ENCODE measurements at places on chromosomes 7 and 10.

GRCh38 chr10:127175357-127176110 is 20.9 kb downstream of the INSYN2A start:
- DNase-seq = no peak

DNA sequence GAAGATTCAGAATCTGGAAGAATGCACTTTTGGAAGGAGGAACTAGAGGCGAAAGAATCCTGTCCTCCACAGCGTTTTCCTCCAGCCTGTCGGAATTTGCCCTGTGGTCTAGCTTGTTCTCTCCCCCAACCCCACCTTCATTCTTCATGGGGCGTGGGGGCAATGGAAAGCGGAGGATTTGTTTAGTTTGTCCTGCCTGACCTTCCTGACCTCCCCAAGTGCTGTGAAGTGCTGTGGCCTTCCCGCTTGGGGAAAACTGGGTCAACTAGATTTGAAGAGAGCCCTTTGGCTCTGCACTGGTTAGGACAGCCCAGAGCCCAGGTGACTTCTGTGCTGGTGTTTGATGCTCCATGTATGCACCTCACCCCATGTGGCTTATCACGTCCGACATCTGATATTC is 49.1 kb downstream of the GATA3 start:
- no peak for DNase-seq

- no peak for DNase-seq
Measured at GRCh38 chr10:84336406-84337090, 8.2 kb downstream of the CCSER2 start.

- DNase-seq = no peak
Measured at GRCh38 chr10:124306520-124306919, 112.2 kb downstream of the OAT start.

- peak; percentile 77 for DNase-seq
Measured at GRCh38 chr10:5614155-5614721, 52.2 kb downstream of the ASB13 start.

- DNase-seq = no peak
Measured at GRCh38 chr7:154646126-154647013, 356.6 kb downstream of the PAXIP1 start.

- DNase-seq = no peak
Measured at GRCh38 chr10:1732564-1732996, 4.7 kb downstream of the ADARB2 start.

- no peak for DNase-seq
Measured at GRCh38 chr7:156155988-156156733, 343.9 kb upstream of the SHH start.

- peak; percentile 80 for DNase-seq
Measured at GRCh38 chr10:110851020-110851612, 20.6 kb upstream of the PDCD4 start.

DNA sequence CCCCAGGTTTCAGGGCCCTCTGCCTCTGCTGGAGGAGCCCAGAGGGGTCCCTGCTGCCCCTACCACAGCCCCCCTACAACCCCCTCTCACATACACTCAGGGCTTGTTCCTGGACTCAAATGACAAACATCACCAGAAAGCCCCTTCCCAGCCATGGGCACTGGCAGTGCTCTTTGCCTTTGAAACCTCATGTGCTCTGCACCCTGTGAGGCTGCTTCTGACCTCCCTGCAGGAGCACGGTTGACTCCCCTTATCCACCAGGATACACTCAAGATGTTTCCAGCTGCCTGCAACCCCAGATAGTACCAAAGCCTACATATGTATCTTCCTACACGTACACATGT is 3.5 kb upstream of the ADIRF start:
- no peak for DNase-seq

GRCh38 chr7:108270385-108271015 is 140.3 kb upstream of the LAMB4 start:
- DNase-seq = no peak

GRCh38 chr10:71234970-71235685 is 22.8 kb downstream of the UNC5B start:
- DNase-seq = peak; percentile 86

DNA sequence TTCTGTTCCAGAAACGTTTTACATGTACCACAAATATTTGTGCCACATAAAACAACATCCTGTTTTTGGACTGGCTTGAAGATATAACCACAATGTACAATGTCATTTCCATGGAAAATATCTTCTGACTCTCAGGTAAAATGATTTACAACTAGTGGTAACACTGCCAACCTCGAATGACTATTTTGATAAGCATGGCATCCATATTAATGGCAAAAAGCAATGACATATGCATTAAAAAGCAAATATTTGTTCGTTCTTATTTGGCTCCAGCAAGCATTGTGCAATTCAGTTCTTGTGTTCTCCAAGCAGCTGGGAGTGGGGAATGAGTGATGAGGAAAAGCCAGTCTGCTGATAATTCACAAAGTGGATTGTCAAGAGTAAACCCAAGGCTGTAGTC is 289.0 kb downstream of the PLXDC2 start:
- DNase-seq = no peak

- peak; percentile 82 for DNase-seq
Measured at GRCh38 chr7:100604028-100604975, 2.1 kb downstream of the PCOLCE start.

DNA sequence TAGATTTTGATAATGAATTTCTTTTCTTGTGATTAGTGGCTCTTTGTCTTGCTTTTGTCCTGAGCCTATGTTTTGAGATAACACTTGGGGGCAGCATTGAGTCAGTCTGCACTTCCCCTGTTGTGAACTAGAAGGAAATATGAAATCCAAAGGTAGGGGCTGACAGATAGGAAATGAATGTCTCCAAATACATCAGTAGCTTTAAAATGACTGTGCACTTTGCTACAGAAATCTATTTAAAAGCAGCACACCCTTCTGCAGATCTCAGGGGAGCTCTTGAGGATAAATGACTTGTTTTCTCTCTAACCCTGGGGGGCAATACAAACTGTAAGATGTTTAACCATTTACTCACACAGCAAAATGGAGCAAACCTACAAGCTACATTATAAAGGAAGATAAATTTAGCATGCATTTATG is 176.0 kb upstream of the MYO3A start:
- peak; percentile 21 for DNase-seq

- DNase-seq = no peak
Measured at GRCh38 chr10:105770524-105771212, 1129.6 kb downstream of the SORCS3 start.

- peak; percentile 74 for DNase-seq
Measured at GRCh38 chr10:77638321-77639101, 903 bp upstream of the KCNMA1 start.

DNA sequence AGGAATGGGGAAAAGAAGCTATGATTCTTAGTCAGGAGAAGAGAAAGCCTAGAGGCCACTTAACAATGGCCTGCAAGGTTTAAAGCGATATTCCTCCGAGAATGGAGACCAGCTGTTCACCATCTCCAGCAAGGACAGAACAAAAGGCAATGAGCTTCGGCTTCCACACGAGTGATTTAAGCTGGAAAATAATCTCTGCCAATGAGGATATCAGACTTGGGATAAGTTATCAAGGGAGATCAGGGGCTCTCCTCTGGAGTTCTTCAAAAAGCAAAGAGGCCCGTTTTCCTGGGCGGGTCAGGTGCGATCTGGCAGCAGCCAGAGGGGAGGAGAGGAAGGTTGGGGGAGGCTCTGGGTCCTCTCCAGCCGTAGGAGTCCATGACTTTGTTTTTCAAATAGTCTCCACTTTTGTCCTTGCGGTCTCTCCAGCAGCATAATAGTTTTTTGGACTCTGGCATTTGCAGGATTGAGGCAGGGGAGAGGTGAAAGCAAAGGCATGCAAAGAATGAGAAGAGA is 211.3 kb downstream of the SKIDA1 start:
- no peak for DNase-seq

GRCh38 chr10:121891103-121891502 is 36.7 kb downstream of the ATE1 start:
- no peak for DNase-seq
